ENCODE measurements at places on chromosomes 5 and 9.
A peak's percentile ranks its signal among the peaks of the same experiment; 100 is the strongest.

GRCh38 chr9:129068990-129069861 lies 11.7 kb upstream of the DOLPP1 start:
- DNase-seq, result peak; percentile 29

- DNase-seq, result no peak
Observed at GRCh38 chr5:1910081-1910760, 27.5 kb upstream of the IRX4 start.

GRCh38 chr5:167233507-167234220 lies 1057.8 kb upstream of the WWC1 start:
- DNase-seq, result no peak

- DNase-seq, result no peak
Observed at GRCh38 chr5:173740400-173740799, 124.0 kb upstream of the BOD1 start.

GRCh38 chr5:56632199-56632598 lies 183.2 kb upstream of the MAP3K1 start:
- no peak for DNase-seq

DNA sequence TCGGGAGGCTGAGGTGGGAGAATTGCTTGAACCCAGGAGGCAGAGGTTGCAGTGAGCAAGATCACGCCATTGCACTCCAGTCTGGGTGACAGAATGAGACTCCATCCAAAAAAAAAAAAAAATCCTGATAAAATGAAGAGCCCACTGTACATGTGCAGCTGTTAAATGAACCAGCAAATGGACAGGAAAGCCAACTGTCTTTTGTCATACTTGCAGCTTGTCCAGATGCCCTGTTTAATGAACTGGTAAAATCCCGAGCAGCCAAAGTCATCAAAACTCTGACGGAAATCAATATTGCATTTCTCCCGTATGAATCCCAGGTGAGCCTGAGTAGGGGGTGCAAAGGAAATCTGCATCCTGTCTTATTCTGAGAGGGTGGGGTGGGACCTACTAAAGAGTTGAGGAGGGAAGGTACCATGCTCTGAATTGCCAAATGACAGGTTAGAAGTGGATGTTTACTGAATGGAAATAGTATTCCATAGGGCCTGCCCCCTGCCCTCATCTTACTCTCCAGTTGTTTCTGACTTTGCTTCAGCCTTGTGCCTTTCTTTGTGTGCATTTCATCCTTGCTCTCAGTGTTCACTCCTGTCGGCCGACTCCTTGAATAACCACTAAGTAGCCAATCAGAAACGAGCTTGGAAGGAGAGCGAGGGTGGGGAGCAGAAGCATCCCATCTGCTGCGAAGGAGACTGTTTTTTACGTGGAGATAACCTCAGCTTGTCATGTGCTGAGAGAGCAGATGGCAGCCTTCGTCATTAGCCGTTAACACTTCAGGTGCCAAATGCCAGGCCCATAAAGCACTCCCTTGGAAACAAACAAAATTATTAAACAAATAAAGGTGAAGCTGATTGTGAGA lies 45.7 kb upstream of the CFAP157 start:
- DNase-seq, result no peak

- DNase-seq, result no peak
Observed at GRCh38 chr5:38648703-38649291, 92.4 kb upstream of the LIFR start.

- DNase-seq, result no peak
Observed at GRCh38 chr9:1429297-1429696, 379.1 kb downstream of the DMRT2 start.

DNA sequence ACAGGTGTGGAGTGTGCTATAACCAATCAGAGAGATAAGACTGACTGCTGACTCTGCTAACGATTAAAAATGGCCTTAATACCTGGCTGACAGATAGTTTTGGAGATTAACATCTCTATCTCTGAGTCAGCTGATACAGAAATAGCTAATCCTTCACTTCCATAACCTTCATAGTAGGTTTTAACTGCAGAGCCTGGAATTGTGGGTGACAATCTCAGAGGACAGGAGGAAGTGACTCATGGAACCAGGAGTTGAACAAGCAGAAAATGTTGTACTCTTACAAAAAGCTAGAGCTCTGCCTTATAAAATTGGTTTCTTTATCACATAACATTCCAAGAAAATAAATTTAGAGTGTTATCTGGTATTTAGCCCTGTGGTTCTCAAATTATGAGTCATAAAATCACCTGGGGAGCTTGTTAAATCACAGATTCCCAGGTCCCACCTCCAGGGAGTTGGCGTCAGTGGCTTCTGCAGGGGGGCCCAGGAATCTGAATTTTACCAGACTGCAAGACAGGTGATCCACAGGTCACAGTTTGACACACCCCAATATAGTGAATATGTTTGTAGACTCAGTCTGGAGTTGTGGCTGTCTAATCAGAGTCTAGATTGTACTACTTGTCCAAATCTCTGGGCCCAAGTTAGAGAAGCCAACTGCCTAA lies 44.4 kb upstream of the AFAP1L1 start:
- no peak for DNase-seq

GRCh38 chr5:127254729-127255284 lies 35.8 kb upstream of the MEGF10 start:
- no peak for DNase-seq

- no peak for DNase-seq
Observed at GRCh38 chr5:151522226-151522625, 68.9 kb downstream of the FAT2 start.

DNA sequence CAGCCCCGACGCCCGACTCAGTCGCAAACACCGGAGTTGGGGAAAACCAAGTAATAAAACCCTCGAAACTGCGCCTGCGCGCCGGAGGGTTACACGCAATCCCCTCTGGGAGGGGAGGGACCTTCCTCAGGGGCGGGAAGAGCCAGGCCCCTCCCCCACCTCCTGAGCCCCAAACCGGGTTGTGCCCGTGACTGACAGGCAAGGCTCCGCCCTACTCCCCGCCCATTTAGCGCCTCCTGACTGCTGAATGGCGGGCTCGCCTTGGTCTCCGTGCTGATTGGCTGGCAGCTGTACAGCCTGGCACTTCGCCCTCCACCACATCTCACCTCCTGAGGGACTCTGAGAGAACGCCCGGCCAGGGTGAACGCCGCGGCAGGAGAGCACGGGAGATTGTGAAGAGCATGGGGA lies at the start of gene PRDM9:
PRDM9 (plus strand) TSS at position 332 of the 408 bp plus-strand sequence. CDS start 1,425 bp downstream, outside the sequence.
- no peak for DNase-seq

GRCh38 chr9:37977851-37978480 lies 74.0 kb upstream of the SLC25A51 start:
- DNase-seq, result no peak

- no peak for DNase-seq
Observed at GRCh38 chr9:136921307-136921706, 23.2 kb downstream of the FBXW5 start.

GRCh38 chr5:105101577-105101976 lies 1539.0 kb upstream of the NUDT12 start:
- DNase-seq, result no peak

DNA sequence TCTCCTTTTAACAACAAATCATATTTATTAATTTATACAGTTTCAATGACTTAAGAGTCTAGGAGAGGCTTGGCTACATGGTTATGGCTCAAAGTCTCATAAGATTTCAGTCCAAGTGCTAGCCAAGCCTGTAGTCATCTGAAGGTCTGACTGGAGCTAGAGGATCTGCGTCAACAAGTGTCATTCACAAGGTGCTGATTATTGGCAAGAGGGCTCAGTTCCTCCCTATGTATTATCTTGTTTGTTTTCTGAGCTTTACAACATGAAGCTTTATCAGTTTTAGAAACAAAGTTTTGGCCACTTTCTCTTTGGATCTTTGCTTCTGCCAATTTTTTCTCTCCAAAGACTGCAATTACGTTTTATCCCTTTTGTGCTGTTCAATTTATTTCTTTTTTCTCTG lies 94.7 kb downstream of the RICTOR start:
- no peak for DNase-seq

DNA sequence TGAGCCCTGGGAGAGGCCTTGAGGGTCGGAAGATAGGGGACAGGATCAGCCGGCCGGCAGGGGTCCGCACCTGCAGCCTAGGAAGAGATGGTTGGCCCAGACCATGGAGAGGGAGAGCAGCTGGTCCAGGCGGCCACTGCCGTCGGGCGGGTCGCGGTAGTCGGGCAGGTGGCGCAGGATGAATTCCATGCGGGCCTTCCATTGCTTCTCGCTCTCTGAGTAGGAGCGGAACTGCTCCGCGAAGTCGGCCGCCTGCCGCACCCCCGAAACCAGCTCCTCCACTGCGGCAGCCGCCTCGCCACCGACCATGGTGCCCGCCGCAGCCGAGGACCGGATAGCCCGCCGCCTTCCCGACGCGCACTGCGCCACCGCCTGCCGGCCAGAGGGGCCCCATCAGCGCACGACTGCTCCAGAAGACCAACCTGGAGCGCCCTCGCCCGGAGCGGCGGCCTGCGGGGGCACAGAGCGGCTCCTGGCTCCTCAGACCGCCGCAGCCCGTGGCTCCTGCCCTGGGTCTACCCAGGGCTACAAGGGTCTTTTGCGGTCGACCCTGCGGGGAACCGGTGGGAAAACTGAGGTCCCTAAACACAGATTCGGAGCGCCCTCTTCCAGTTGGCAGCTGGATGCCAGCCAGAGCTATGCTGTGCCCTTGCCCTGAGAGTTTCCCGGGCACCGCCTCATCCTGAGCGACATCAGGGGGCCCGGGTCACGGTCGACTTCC lies at the start of gene CDKN2AIPNL:
CDKN2AIPNL (minus strand) TSS at position 336 of the 721 bp plus-strand sequence; CDS start at position 309, 27 bp downstream.
- DNase-seq, result peak; percentile 86

DNA sequence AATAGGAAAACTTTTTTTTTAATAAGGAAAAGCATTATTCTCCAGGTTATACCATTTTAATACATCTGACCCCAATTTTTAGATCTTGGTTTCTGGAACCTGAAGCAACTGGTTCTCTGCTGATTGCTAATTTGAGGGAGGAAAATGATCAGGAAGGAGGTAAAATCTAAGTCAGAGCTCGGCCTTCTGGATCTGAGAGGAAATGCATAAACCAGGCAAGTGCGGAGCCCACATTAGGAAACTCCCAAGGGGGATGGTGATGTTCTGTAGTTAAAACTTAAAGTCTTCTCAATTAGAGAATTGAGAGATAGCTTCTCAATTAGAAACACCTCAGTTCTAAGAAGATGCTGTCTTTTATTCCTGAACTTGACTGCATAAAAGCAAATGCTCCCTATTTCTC lies 113.5 kb downstream of the TSSK1B start:
- no peak for DNase-seq

- DNase-seq, result no peak
Observed at GRCh38 chr9:121556082-121556481, 56.4 kb upstream of the GGTA1 start.

DNA sequence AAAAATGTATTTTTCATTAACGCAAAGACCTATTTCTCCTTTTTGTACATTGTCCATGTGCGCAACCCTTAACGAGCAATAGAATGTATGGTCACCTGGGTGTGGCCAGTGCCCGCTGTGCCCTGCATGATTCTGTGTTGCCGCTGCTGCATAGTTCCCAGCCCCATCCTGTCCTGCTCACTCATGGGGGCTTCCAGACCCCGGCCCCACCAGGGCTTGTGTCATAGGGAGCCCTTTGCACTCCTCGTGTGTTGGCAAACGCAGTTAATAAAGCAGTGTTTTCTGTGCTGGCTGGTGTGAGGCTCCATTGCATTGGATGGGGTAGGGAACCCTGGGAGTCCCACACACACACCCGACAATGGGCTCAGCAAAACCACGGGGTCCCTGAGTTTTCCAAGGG lies 49.7 kb downstream of the SAR1B start:
- DNase-seq, result no peak

- no peak for DNase-seq
Observed at GRCh38 chr5:103573411-103573810, 10.8 kb upstream of the NUDT12 start.

GRCh38 chr5:15191012-15191411 lies 309.0 kb upstream of the FBXL7 start:
- no peak for DNase-seq

DNA sequence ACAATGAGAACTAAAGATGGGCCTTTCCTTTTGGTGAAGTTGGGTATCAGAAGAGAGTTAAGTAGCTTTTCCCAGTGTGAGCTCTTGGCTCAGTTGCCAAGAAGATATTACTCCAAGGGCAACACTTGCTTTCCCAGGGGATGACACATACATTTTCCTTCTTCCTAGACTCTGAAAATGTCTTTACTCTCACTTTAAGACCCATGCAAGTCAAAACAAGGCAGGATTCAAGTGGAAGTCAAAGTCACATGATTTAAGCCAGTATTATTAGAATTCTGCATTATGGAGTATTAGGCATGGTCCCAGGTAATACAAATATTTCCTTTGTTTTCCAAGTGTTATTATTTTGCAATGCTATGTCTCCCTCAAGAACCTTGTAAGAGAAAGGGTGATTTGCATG lies 175.1 kb downstream of the PPP2R2B start:
- DNase-seq, result no peak

DNA sequence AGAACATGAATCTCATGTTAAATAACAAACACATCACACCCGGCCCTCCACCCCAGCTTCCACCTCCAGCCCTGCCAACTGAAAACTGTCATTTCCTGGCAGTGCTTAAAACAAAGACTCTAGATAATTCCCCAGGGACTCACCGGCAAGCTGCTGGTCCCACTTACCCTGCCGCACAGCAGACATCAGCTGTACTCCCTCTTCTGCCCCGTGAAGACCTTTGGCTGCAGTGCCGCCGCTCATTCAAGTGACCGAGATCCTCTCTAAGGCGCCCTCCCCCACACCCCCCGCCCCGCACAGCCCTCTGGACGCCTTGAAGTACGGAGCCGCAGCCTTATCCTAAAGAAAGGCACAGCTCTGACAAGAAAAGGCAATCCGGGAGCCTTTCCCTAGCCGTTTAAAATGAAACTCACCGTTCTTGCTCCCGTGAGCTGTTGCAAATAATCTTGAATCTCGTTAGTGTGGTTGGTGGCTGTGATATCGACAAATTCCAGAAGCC lies 434 bp downstream of the GLRX start:
- no peak for DNase-seq

- no peak for DNase-seq
Observed at GRCh38 chr9:13149454-13149853, 130.0 kb downstream of the MPDZ start.

DNA sequence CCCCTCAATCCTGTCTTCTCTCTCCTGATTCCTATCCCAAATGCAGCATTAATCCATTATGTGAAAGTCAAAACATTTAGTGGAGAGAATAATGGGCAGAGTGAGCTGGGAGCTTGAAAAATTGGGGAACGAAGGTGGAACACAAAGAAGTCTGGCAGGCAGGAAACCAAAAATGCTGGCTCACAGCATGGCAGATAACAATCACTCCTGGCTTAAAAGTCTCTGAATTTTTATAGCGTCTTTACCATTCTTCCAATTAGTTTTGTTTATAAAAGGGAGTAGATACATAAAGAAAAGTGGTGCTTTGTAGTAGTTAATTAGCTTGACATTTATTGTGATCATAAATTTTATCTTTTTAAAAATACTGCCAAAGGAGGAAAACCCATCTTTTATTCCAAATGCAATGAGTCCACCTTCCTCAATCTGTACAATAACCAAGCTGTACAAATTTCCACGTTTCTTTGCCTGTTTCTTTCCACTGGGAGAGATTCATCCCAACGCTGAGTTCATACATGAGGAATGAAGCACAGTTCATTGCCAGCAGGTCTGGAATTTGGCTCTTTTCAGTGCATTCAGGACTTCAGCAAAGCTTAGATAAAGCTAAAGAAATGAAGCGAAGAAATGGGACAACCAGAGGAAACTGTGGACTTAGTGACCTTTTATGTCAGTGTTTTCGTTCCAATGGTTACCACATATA lies 174.7 kb downstream of the HMHB1 start:
- no peak for DNase-seq
